ENCODE measurements at places on chromosomes 3 and 15. TPM values are rescaled to one million over a fixed set of nuclear protein-coding genes. Genes with fewer than 3 reads are reported as not detected.

SLC38A3 gene
- not detected for total RNA-seq

PPP1R14D gene
- not detected for total RNA-seq

CTDSPL gene
- 30.1 TPM for total RNA-seq

ALPK3 gene
- total RNA-seq = 0.18 TPM
